ENCODE measurements at places on chromosomes 2 and 18. TPM values are rescaled to one million over a fixed set of nuclear protein-coding genes. Genes with fewer than 3 reads are reported as not detected.
A peak's percentile ranks its signal among the peaks of the same experiment; 100 is the strongest.

GRCh38 chr2:178514664-178515063 lies 34.4 kb downstream of the PLEKHA3 start:
- no peak for DNase-seq

DNA sequence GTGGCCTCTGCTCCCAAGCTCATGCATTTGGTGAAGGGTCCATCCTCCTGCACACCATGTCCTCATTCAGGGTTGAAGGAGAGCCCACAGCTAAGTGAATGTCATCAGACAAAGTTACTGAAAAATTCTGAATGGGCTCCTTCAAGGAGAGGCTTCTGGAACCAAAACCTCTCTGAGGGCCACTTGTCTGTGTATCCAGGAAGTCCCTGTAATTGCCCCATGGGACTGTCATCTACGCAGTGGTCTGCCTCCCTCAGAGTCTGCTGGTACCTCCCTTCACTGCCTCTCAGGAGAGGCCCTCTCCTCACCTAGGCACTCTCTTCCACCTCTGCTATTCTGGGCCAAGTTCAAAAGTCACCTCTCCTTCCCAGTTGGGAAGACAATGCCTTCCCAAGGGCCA lies 68.0 kb downstream of the SLC4A5 start:
- DNase-seq, result no peak

SRD5A2 gene
- total RNA-seq, result not detected

DNA sequence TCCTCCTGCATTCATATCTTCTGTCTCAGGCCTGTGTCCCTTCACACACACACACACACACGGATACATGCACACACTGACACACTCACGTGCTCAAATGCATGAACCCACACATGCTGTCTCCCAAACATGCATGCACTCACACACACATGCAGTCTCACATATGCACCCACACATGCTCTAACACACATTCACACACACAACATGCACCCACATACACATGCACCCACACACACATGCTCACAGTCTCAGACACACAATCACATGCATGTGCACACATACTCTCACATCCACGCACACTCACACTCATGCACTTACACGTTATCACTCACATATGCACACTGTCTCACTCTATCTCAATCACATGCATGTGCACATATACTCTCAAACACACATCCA lies 1.9 kb upstream of the CD226 start:
- DNase-seq, result no peak

GRCh38 chr18:22060361-22060760 lies 109.0 kb upstream of the GATA6 start:
- DNase-seq, result no peak

GLB1L gene
- total RNA-seq, result 5.9 TPM

GRCh38 chr2:88171966-88172365 lies 1.8 kb downstream of the THNSL2 start:
- no peak for DNase-seq

SERPINB10 gene
- total RNA-seq, result not detected

- DNase-seq, result no peak
Observed at GRCh38 chr2:170044751-170045478, 133.0 kb upstream of the MYO3B start.

HOXD13 gene
- total RNA-seq, result not detected

- no peak for DNase-seq
Observed at GRCh38 chr2:20507166-20507692, 60.4 kb downstream of the RHOB start.

NDC80 gene
- total RNA-seq, result 3.0 TPM

NFE2L2 gene
- total RNA-seq, result 101 TPM

ESPNL gene
- total RNA-seq, result not detected

DNA sequence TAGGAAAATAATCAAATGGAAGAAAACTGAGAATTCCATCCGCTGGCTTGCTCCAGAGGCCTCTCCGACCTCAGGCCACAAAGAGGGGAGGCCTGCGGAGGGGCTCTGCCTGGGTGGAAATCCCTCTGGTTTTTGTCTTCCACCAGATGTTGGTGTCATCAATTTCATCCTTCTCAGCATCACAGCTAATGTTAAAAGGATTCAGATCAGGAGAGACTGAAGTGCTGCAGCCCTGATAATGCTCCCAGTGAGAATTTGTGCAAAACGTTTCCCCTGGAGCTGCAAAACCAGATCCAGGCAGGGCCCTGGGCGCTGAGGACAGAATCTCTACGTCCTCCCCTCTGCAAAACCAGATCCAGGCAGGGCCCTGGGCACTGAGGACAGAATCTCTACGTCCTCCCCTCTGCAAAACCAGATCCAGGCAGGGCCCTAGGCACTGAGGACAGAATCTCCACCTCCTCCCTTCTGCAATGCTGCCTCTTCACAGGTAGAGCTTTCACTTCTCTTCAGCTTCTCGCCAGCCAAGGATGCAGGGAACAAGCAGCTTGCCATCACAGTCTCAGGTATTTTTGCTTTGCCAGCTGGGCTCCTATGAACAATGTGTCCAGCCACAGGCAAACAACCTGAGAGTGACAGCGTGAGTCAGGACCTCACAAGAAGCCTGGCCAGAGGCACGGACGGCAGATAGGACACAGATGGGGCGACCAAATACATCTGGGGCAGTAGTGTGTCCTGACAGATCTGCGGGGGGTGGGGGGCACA lies 81.2 kb downstream of the TMEM18 start:
- no peak for DNase-seq

- no peak for DNase-seq
Observed at GRCh38 chr2:73564986-73565385, 77.2 kb downstream of the NAT8 start.

GRCh38 chr2:5657231-5657630 lies 35.0 kb upstream of the SOX11 start:
- DNase-seq, result no peak

- no peak for DNase-seq
Observed at GRCh38 chr18:79724299-79725080, 44.9 kb downstream of the CTDP1 start.

GRCh38 chr2:197813093-197813787 lies 8.8 kb downstream of the PLCL1 start:
- DNase-seq, result peak; percentile 19

DNA sequence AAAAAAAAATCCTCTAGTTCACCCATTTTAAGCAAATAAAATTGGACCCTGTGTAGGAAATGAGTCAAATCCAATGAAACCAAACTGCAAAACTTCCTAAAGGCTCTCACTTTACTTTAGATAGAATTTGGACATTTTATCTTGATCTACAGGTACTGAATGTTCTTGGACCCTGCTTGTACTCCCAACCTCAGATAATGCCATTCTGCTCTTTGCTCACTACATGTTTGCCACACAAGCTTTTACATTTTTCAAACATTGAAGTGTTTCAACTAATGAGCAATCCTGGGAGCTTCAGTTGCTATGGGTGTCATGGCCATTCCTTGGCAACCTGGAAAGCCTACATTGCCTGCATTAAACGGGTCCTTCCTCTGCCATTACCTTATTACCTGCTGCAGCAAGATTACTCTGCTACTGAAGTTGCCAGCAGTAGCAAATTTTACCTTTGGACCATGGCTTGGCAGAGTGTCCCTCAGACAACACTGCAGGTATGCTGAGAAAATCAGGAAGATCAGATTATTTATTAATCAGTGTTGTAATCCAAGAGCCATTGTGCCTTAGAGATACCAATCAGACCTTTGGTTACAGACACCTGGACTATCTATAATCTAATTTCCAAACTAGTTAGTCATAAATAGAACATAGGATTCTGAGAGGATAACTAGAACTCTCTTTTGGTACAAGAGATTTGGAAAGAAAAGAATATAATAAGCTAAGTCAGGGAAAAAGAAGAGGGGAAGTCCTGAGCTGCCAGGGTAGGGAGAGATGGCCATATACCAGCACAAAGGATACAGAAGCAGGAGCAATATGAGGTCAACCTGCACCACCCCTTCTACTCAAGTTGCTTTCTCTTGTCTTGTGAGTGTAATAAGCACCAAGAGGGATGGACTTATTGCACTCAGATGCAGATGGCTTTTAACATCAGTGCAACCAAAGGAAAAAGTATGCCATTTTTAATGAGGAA lies 293.3 kb upstream of the TFPI start:
- DNase-seq, result no peak

DNA sequence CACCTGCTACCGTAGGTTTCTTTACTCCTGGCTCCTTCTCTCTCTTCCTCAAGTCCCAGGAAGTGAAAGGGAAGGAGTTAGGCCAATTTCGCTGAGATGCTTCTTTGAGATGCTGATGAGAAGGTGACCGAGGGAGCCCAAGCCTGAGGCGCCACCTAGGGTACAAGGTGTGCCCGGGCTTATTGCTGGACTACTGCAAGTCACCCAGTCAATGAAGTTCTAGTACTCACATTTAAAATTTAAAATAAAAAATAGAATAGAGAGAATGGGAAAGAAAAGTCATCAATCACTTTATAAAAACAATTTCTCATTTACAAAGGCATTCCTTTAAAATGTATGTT lies 45.3 kb downstream of the ACAA2 start:
- DNase-seq, result peak; percentile 65

GRCh38 chr18:697800-698199 lies 14.6 kb downstream of the ENOSF1 start:
- no peak for DNase-seq

- DNase-seq, result no peak
Observed at GRCh38 chr2:29293830-29294438, 178.7 kb downstream of the CLIP4 start.

DNA sequence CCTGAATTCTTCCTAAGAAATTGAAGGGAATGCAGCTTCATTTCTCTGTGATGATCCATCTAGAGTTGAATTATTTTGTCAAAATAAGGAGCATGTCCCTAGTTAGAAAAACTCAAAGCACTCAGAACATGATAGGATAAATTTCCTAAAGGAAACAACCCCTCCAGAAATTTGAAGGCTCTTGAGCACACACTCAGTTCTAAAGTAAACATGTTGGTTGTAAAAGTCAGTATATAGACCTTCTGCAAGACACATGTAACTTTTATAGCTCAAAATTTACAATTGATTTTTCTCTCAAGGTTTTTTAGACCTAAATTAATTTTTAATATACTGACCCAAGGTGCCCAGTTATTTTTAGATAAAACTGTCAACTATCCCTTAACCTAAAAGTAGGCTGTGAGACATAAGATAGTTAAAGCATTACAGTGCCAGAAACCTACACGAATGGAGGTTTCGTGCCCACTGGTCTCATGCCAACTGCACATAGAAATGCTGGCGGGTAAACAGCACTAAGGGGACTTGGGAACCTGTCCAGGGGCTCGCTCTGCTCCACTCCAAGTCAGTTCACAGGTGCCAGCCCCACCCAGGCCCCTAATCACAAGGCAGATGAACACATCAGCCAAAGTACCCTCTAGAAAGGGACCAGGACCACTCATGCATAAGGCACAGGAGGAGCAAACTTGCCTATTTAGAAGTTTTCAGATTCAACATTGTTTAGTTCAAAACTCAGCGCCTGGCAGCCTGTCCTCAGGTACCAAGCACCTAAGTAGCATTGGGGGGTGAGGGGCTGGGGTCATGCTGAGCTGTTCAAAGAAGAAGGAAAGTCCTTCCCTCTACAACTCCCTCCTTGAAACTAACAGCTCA lies 106.5 kb downstream of the SMC6 start:
- peak; percentile 43 for DNase-seq

DNA sequence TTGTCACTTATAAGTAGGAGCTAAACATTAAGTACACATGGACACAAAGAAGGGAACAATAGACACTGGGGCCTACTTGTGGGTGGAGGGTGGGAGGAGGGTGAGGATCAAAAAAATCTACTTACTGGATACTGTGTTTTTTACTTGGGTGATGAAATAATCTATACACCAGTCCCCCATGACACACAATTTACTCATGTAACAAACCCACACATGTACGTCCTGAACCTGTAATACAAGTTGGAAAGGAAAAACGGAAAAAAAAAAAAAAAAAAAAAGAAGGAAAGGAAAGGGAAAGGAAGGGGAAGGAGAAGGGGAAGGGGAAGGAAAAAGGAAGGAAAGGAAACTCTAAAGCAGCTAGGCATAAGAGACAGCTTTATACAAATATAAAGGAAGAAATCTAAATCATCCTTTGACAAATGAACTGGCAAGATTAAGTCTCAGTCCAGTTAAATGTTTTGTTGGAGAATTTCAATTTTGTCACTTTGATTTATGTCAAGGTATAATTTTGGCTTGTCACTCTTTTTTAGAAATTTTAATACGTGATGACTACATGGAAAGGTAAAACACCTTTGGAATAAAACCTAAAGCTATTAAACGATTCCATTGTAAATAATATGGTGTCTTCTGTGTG lies 169.4 kb upstream of the OTX1 start:
- no peak for DNase-seq

Measured in stomach (tissue), 19 donors.